ENCODE measurements at places on chromosomes 7 and 10.

- H3K4me1 ChIP-seq = peaks cover 48% of the 10 kb centered on the region
- H3K27ac ChIP-seq = no peak overlapping the region
- peaks cover 3% of the 10 kb centered on the region for H3K36me3 ChIP-seq
- no peak for DNase-seq
- H3K27me3 ChIP-seq = peaks cover 1% of the 10 kb centered on the region
These were observed 59.9 kb downstream of the CAV1 start for GRCh38 chr7:116584721-116585120.

- no peaks in the 10 kb centered on the region for H3K36me3 ChIP-seq
- H3K4me1 ChIP-seq = no peaks in the 10 kb centered on the region
- DNase-seq = no peak
- no peak overlapping the region for H3K4me3 ChIP-seq
These were observed 17.4 kb upstream of the CYP3A7 start for GRCh38 chr7:99752356-99752755.

GRCh38 chr10:62046522-62047227, 145.2 kb downstream of the ARID5B start:
- peaks cover 67% of the 10 kb centered on the region for H3K36me3 ChIP-seq
- no peaks in the 10 kb centered on the region for H3K27me3 ChIP-seq
- H3K4me1 ChIP-seq = peaks cover 89% of the 10 kb centered on the region
- peak overlapping the region; percentile 70 for H3K4me3 ChIP-seq
- DNase-seq = no peak

- H3K36me3 ChIP-seq = no peaks in the 10 kb centered on the region
- H3K4me1 ChIP-seq = no peaks in the 10 kb centered on the region
- no peak overlapping the region for H3K27ac ChIP-seq
- no peak overlapping the region for H3K4me3 ChIP-seq
These were observed 51.8 kb upstream of the ANK3 start for GRCh38 chr10:60441515-60441914.

DNA sequence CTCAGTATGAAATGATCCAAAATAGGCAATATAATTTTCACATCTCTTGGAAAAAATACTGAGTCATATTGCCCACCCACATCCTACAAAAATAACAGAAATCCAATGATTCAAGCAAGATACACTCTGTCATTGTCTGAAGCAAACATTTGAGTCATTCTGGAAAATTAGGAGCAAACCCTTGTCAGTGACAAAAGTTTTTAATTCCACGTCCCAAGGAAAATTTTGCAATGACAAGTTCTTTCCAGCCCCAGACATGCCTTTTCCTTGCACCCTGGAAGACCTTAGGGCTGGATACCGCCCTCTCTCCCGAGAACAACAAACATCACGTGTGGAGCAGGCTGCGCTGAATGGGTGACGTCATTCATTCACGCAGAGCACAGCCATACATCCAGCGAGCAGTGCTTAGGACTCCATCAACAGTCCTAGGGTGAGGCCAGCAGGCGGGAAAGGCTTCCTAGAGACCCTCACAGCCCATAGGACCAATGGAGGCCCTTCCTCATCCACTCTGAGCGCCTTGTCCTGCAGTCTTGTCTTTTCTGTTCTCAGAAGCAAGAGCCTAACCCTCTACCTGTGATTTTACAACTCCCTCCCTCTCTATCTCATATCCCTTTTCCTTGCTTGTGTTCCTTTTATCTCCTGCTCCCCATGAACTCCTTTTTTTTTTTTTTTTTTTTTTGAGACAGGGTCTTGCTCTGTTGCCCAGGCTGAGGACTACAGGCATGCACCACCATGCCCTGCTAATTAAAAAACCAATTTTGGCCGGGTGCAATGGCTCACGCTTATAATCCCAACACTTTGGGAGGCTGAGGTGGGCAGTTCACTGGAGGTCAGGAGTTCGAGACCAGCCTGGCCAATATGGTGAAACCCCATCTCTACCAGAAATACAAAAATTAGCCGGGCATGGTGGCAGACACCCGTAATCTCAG, 23.5 kb upstream of the KDM7A start:
- no peaks in the 10 kb centered on the region for H3K27me3 ChIP-seq
- H3K4me1 ChIP-seq = no peaks in the 10 kb centered on the region
- no peak overlapping the region for H3K4me3 ChIP-seq

DNA sequence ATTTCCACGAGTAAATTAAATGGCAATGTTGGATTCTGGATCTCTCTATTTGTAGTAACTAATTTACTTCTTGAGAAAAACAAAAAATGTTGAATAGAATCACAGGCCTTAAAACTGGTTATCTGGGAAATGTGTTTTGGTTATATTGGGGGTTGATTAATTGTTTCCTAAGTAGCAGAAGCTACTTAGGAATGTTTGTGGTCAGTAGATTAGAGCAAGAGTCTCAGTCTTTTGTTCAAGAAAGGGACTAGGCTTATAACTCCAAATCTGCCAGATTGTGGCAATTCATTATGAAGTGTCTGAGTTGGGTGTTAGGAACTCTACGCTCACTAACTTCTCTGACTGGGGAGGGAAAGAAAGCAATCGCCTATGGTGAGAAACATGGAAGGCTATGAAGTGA, 244.3 kb upstream of the PHYHIPL start:
- no peak overlapping the region for H3K27ac ChIP-seq
- no peak for DNase-seq
- peaks cover 12% of the 10 kb centered on the region for H3K27me3 ChIP-seq

GRCh38 chr10:131930586-131931330, 29.9 kb downstream of the PPP2R2D start:
- peaks cover 72% of the 10 kb centered on the region for H3K4me1 ChIP-seq
- no peak overlapping the region for H3K4me3 ChIP-seq
- H3K27ac ChIP-seq = peak overlapping the region; percentile 34
- H3K27me3 ChIP-seq = no peaks in the 10 kb centered on the region
- no peak for DNase-seq
- H3K36me3 ChIP-seq = peaks cover 32% of the 10 kb centered on the region

- H3K27me3 ChIP-seq = no peaks in the 10 kb centered on the region
- H3K27ac ChIP-seq = no peak overlapping the region
- no peaks in the 10 kb centered on the region for H3K36me3 ChIP-seq
- H3K4me3 ChIP-seq = no peak overlapping the region
- DNase-seq = no peak
These were observed 45.8 kb upstream of the INSIG1 start for GRCh38 chr7:155251831-155252230.

- no peak overlapping the region for H3K4me3 ChIP-seq
- H3K36me3 ChIP-seq = no peaks in the 10 kb centered on the region
- no peak for DNase-seq
- H3K4me1 ChIP-seq = peaks cover 14% of the 10 kb centered on the region
These were observed 9.7 kb upstream of the FHIP2A start for GRCh38 chr10:114811862-114812261.

DNA sequence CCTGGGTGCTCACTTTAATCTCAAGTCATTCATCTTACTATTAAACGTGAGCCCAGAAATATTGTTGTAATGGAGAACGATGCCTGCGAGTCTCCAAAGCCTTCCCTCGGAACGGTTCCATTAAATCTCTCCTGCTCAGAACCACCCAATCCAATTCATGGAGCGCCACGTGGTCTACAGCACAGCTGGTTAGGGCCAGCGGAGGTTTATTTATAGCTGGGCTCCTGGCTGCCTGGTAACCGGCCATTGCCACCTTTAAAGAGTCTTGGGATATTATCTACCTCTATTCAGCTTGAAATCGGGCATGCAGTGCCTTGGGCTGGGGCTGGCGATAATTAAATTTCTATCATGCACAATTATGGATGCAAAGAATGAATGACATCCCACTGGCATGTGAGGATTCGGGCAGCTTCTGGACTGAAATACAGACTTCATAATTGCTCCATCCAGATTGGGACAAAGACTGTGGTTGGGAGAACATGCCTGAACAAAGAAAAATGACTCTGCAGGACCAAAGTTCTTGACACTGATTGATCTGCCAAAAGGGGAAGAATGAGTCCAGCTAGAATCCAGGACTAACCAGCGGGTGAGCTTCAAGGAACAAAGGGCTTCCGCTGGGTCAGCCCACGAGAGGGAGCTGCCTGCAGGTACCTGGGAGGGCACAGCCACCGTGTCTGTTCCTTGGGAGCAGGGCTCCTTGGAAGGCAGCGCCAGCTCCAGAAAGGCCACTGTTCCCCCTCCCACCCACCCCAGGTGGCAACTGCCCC, 7.3 kb downstream of the FAM20C start:
- H3K4me3 ChIP-seq = no peak overlapping the region
- H3K4me1 ChIP-seq = no peaks in the 10 kb centered on the region
- no peak for DNase-seq
- H3K27ac ChIP-seq = no peak overlapping the region
- H3K36me3 ChIP-seq = no peaks in the 10 kb centered on the region
- peaks cover 20% of the 10 kb centered on the region for H3K27me3 ChIP-seq

DNA sequence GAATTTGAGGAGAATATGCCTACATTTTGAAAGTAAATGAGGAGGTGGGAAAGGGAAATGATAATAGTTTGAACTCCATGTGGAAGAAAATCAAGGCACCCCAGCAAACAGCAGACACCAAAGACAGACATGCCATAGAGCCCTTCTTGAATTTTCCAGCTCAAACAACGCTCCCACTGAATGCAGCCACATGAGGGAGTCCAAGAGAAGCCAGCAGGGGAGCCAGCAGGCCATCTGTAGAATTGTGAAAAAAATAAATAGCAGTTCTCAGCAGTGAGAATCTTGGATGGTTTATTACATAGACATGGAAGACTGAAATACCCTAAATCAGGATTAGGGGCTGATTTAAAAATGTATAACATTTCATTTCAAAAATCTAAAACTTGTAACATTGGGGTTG, 1567.3 kb upstream of the LRRTM3 start:
- DNase-seq = no peak
- no peaks in the 10 kb centered on the region for H3K36me3 ChIP-seq
- no peak overlapping the region for H3K4me3 ChIP-seq
- H3K27me3 ChIP-seq = no peaks in the 10 kb centered on the region
- H3K4me1 ChIP-seq = no peaks in the 10 kb centered on the region
- H3K27ac ChIP-seq = no peak overlapping the region

DNA sequence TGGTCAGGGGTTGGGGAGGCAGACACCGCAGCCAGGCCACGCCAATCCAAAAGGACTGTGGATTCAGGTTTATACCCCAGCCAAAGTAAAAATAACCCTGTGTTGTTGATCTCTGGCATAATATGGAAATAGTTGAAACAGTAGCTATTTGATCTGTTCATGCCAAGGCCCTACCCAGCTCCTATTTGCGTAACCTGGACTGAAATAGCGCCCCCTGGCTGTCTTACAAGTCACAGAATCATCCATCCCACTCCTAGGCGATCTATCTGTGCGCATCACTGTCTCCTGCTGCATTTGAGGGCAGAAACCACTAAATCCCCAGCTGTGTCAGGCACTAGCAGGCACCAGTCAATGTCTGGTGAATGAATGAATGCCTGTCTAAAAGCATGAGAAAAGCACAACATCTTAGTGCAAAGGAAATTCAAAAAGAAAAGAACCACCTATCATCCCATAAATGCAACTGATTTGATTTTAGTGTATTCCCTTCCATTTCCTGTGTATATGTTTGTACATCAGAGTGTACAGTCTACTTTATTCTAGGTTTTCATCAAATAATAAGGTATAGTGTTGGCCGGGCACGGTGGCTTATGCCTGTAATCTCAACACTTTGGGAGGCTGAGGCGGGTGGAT, 160.0 kb downstream of the SLIT1 start:
- H3K27ac ChIP-seq = no peak overlapping the region
- H3K4me3 ChIP-seq = no peak overlapping the region
- H3K4me1 ChIP-seq = no peaks in the 10 kb centered on the region
- no peaks in the 10 kb centered on the region for H3K27me3 ChIP-seq
- no peaks in the 10 kb centered on the region for H3K36me3 ChIP-seq
- DNase-seq = peak; percentile 40

DNA sequence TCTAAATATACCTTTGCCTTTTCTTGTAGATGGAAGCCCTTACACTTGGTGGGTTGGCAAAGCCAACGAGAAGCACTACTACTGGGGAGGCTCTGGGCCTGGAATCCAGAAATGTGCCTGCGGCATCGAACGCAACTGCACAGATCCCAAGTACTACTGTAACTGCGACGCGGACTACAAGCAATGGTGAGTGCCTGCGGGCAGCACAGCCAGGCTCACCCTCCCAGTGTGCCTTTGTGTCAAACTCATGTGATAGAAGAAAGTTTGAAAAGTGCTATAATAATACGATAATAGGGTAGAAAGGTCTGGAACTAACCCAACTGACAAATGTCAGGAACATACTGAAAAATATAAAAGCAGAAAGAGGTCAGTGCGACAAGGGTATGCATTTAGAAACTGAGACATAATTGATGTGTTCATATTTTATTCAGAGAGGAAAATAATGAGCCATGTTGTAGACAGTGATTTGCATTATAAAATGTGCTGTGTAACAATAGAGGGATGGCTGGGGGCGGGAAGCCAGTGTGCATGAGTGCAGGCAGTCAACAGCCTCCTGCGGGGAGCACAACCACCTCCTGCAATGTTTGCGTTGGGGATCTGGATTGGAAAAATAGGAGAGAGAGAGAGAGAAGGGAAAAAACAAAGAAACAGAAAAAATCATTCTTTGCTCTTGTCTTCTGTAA, 686.9 kb upstream of the C7orf33 start:
- no peak overlapping the region for H3K27ac ChIP-seq
- H3K27me3 ChIP-seq = peaks cover 8% of the 10 kb centered on the region
- H3K4me3 ChIP-seq = no peak overlapping the region
- no peak for DNase-seq
- no peaks in the 10 kb centered on the region for H3K36me3 ChIP-seq

DNA sequence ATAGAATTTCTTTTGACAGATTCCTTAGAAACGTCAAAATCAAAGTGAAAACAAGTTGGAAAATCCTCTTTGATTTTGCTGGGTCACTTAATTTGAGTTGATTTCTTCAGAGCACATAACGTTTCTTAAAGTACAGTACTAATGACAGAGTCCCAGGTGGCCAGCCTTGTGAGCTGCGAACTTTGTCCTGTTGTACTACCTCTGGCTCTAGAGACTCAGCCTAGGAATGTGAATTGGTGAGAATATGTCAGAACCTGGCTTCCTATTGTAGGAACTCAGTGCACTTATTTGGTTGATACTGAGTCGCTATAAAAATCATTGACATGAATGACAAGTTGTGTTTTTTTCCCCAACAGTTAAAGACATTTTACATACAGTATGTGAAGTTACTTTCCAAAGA, 20.2 kb downstream of the SDK1 start:
- DNase-seq = no peak

GRCh38 chr7:42456756-42457276, 219.8 kb upstream of the GLI3 start:
- no peak overlapping the region for H3K4me3 ChIP-seq
- peaks cover 1% of the 10 kb centered on the region for H3K4me1 ChIP-seq
- DNase-seq = no peak
- no peaks in the 10 kb centered on the region for H3K36me3 ChIP-seq

Measured in activated naive CD8-positive, alpha-beta T cell treated with anti-CD3 and anti-CD28 coated beads for 36 hours (primary cell).